ENCODE measurements at places on chromosomes 1 and 21.

GRCh38 chr1:9233241-9233941 is 1.2 kb upstream of the H6PD start:
- DNase-seq = no peak

- DNase-seq = peak; percentile 66
Observed at GRCh38 chr1:60952612-60953111, 129.7 kb upstream of the NFIA start.

- DNase-seq = no peak
Observed at GRCh38 chr1:24465638-24466037, 37.0 kb upstream of the RCAN3 start.

DNA sequence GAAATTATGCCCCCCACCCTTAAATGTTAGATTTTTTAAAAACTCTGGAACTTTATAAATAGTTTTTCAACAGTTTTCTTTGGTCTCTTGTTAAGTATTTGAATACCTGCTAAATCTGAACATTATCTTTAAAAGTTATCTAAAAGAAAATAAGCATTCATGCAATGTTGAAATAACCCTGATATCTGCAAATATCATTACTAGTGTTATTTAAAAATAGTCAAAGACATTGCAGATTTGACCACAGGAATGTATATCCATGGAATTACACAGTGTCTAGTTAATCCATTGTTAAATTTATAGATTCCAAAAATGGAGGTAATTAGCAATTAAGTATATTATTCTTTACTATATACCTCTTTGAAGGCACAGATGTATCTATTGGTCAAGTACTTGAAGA is 42.0 kb downstream of the PRRX1 start:
- no peak for DNase-seq

DNA sequence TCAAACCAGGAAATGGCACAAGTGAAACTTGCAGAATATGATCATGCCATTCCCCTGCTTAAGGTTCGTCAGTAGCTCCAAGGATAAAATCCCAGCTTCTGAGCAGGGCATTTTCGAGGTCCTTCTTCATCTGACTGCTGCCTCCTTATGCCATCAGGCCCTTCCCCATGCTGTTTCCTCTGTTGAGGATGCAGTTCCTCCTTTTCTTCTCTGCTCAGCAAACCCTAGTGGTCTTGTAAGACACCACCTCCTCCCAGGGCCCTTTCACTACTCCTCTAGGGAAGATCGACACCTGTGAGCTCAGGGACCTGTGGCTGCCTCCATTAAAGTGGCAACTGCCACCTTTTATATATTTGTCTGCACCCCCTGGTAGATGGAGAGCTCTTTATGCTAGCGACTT is 62.1 kb upstream of the JUN start:
- DNase-seq = no peak

DNA sequence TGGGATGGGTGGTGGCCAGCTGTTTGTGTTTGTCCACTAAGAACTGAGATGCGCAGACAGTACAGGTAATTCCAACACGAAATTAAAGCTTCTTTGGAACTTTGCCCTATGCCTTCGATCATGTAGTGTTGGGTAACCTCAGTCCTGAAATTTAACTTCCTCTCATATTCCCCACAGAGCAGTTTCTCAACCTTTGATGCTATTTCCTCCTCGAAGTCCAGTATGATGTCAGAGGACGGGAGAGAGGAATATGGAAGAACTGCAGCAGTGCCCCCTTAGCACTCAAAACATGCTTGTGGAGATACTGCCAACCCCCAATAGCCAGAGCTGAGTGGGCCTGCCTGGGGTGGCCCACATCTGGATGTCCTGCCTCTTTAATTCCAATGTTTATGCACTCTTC is 3.6 kb downstream of the LPAR3 start:
- DNase-seq = no peak

- no peak for DNase-seq
Observed at GRCh38 chr1:221735999-221736398, 5.9 kb downstream of the DUSP10 start.
